ENCODE measurements at places on chromosomes 11 and 22. TPM values are rescaled to one million over a fixed set of nuclear protein-coding genes. Genes with fewer than 3 reads are reported as not detected.
A peak's percentile ranks its signal among the peaks of the same experiment; 100 is the strongest.

Gene GGTLC2
- not detected for total RNA-seq

Gene HTR3B
- not detected for total RNA-seq

Gene MS4A12
- not detected for total RNA-seq

Gene OLFML1
- total RNA-seq = not detected

Gene FXYD2
- not detected for total RNA-seq

Gene CDC42EP1
- total RNA-seq = 94.0 TPM

Gene C22orf42
- total RNA-seq = not detected

DNA sequence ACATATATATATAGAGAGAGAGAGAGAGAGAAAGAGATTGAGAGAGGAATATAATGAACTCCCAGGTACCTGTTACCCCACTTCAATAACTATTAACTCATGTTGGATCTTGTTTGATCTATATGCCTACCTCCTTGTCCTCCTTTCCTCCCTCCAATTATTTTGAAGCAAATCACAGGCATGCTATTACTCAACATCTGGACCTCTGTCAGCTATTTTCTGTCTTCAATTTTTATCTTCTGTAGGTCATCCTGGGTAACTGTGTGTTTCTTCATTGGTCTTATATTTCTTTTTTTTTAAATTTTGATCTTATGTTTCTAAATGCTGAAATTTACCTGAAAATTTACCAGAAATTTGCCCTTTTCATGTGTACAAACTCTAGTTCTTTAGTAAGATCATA lies 24.8 kb downstream of the UVRAG start:
- DNase-seq = no peak

DNA sequence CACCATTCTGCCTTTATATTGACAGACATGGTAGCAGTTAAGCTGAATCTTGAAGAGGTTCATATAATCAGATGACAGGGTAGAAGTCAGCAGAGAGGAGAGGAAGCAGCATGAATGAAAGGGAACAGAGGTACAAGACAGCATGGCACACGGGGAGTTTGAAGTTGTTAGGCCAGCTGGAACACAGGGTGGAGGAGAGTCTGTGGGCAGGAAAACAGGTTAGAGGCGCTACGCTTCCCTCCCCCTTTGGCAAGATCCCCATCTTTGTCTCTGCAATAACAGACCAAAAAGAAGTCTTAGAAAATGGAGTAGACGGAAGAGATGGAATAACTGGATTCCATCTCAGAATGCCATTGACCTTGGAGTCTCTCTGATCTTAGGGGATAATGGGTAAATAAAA lies 20.0 kb upstream of the NDUFC2 start:
- DNase-seq = no peak

GRCh38 chr11:20623252-20623651 lies 23.8 kb downstream of the SLC6A5 start:
- DNase-seq = no peak

- no peak for DNase-seq
Observed at GRCh38 chr11:30282289-30282631, 40.6 kb upstream of the ARL14EP start.

DNA sequence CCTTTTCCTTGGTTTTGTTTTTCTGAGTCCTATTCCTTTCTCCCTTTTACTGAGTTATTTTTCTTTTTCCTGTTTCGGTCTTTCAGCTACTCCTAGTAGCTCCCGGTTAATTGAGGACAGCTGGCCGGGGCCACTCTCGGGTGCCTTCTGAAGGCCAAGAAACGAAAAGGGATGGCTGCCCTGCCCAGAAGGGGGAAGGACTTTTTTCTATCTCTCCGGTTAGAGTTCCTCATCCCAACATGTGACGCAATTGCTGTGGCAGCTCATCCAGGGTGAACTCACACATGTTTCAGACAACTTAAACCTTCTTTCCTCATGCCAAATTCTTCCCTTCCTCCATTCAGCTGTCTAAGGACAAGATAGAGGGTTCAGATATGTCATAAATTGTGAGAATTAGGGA lies 83.6 kb downstream of the PIWIL4 start:
- DNase-seq = no peak

GRCh38 chr11:60786811-60787567 lies 1.9 kb downstream of the MS4A10 start:
- peak; percentile 33 for DNase-seq

DNA sequence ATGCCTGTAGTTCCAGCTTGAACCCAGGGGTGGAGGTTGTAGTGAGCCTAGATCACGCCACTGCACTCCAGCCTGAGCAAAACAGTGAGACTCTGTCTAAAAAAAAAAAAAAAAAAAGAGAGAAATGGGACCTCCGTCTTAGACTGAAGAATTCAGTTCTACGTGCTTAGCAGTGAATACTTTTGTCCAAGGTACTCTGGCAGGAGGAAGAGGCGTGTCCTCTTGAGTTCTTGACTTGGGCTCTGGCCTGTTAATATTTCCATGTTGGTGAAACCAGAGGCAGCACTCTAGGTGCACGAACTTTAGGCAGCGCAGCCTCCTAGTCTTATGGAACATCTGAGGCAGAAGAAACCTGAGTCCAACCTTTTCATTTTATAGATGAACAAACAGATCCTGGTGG lies 2.4 kb downstream of the HMBS start:
- no peak for DNase-seq

DNA sequence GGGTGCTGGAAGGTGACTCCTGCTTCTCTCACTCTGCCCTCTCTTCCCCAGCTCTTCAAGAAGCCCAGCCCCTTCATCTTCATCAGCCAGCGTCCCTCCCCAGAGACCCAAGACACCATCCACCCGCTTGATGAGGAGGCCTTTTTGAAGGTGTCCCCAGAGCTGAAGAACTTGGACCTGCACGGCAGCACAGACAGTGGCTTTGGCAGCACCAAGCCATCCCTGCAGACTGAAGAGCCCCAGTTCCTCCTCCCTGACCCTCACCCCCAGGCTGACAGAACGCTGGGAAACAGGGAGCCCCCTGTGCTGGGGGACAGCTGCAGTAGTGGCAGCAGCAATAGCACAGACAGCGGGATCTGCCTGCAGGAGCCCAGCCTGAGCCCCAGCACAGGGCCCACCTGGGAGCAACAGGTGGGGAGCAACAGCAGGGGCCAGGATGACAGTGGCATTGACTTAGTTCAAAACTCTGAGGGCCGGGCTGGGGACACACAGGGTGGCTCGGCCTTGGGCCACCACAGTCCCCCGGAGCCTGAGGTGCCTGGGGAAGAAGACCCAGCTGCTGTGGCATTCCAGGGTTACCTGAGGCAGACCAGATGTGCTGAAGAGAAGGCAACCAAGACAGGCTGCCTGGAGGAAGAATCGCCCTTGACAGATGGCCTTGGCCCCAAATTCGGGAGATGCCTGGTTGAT lies 12.6 kb downstream of the IL10RA start:
- DNase-seq = no peak

GRCh38 chr11:44731685-44732430 lies 5.1 kb downstream of the TSPAN18 start:
- no peak for DNase-seq

GRCh38 chr22:17537155-17537554 lies 26.1 kb upstream of the SLC25A18 start:
- DNase-seq = no peak

DNA sequence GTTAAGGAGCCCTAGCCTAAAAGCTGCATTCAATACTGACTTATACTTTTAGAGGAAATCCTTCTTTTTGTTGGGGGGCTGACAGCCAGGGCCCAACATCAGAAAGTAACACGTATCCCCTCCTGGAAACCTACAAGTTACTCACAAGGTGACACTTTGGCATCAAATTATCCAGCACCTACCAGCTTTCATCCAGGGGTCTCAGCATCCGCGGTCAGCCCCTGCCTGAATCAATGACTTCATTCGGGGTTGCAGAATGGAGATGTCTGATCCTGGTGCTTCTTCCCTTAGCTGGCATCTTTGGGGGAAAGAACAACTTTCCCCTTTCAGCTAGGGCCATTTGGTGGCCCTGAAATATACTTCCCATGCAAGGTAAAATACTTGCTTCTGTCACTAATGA lies 5.3 kb upstream of the NAP1L4 start:
- no peak for DNase-seq

DNA sequence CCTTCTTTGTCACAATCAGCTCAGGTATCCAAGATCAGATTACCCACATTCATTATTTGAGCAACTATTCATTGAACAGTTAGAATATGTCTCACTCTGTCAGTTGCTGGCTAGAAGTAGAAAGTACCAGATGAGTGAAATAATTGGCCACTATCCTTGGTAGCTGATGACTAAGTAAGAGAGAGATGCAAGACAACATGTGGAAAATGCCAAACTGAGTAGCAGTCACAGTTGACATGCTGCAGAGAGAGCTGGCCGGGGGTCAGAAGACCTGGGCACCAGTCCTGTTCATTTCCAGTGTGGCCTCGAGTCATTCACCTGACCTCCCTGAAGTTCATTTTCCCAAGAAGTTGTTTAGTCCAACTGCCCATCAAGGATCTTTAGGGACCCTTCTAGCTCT lies 22.5 kb upstream of the SMIM35 start:
- no peak for DNase-seq

- no peak for DNase-seq
Observed at GRCh38 chr11:375065-376025, 6.0 kb downstream of the B4GALNT4 start.
